ENCODE measurements at places on chromosomes 12 and 14.

DNA sequence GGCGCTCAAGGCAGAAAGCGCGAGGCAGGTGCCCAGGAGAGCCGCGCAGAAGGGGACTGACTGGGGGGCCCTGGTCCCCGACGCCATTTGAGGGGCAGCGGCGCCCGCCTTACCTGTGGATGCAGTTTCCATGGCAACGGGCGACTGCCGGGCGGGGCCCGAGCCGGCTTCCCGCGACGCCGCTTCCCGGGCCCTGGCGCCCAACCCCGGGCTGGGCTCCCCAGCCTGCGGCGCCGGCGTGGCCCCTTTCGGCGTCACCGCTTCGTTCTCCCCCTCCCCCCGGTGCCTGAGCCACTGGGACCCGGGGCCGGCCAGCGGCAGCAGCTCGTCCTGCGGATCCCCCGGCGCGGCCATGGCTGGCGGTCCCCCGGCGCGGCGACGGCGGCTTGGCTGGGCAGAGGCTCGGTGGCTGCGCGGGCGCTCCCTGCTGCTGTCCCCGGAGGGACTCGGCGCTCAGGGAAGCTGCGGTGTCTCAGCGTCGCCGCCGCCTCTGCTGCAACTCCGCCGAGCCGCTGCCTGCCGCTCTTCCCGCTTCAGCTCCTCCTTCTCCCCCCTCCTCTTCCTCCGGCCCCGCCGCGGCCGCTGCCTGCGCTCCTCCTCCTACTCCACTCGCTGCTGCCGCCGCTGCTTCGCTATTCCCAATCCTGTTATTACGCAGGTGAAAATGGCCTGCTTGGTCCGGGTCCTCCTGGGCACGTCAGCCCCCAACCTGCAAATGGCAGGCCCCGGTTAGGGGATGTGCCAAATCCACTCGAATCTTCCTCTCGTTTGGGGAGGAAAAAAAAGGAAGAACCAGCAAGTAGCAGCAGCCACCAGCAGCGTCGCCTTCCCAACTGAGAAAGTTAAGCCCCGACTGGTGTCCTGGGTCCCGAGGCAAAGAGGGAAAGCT lies at the start of gene RTN1:
Gene RTN1 (minus strand): TSS at position 500 of the 889 bp plus-strand sequence. CDS start 146 bp downstream, at position 354.
- DNase-seq, result no peak

GRCh38 chr14:100903672-100904185 lies at the start of gene RTL1:
Gene RTL1 (minus strand): TSS chr14:100903722. CDS start chr14:100884788, 18,934 bp downstream.
- DNase-seq, result no peak

GRCh38 chr14:86442135-86442534 lies 912.2 kb downstream of the FLRT2 start:
- DNase-seq, result no peak

DNA sequence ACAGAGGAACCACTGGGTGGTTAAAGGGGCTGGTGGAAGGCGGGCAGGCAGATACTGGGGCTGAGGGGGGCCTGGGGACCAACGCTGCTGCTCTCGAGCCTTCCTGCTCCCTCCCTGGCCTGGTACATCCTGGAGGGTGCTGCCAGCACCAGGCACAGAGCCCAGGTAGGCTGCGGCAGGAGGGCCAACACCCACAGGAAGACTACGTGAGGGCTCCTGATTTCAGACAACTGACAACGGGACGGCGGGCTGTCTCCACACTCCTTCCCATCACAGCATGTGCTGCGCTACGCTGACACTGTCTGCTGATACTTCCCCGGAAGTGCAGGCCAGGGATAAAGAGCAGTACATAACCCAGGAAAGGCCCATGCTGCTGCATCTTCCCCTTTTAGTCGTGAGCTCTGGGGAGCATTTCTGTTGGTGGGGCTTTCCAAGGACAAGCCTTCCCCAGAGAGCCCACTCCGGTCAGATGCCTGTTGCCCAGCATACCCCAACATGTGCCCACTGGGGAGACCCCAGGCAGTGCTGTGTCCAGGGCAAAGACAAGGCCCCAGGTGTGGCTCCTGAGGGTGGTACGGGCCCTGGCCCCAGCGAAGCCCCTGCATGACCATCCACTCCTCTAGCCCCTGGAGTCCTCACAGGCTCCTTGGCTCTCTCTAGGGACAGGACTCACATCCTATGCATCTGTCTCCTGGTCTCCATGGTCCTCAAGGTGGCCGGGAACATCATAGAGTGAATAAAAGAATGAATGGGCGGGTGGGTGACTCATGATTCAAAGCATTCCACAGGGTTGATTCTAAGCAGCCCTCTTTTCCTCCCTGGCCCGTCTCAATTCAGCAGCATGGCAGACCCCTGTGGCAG lies 38.0 kb downstream of the CHGA start:
- no peak for DNase-seq

- no peak for DNase-seq
Measured at GRCh38 chr12:71011261-71011660, 90.7 kb upstream of the PTPRR start.

DNA sequence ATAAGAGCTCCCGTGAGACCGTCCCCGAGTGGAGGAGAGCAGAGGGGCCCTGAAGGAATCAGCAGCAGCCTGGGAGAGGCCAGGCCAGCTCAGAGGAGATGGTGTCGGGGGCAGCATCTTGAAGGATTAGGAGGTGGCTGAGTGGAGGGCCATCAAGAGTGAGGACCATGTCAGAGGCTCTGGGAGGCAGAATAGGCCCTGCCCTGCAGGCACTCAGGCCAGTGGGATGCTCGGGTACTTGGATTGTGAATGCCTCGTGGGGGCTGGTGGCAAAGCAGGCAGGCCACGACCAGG lies 47.7 kb downstream of the IL31 start:
- no peak for DNase-seq

- no peak for DNase-seq
Measured at GRCh38 chr12:104959335-104959841, 1.3 kb upstream of the SLC41A2 start.

DNA sequence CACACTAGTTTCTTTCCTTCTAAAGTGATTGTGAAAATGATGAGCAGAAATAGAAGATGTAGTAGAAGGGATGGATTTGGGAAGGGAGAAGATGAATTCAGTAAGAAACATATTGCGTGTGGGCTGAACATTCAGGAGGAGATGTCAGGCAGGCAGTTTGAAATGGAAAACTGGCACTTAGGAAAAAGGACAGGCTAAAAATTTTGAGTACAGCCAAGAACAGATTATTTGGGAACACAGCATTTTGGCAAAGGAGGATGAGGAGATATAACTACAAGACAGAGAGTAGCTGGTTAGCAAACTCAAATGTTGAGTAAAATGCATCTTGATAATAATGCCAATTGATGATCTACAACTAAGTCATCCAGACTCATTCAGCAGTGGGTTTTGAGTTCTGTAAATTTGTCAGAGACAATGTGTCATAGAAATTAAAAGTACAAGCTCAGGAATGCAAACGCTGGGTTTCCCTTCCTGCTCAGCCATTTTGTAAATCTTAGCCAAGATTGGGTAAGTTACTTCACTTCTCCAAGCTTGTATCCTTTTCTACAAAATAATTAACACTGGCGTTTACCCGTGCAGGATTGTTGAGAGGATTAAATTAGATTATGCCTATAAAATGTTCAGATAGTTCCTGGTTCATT lies 255.0 kb downstream of the NAV3 start:
- no peak for DNase-seq

DNA sequence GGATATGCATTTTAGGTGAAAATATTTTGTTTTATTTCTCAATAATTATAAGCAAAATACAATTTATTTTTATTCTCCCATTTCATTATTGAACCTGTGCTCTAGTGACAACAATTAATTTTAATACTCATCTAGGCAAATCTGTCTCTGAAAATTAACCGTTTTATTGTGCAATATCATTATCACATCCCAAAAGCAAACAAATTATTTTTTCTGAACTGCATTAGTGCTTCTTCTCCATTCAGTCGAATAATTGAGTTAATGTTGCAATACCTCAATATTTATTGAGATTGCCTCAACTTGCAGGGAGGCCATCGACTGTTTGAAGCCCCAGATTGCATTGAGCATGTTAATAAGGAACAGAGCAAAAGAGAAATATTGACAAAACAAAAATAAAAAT lies 303.2 kb upstream of the LRFN5 start:
- DNase-seq, result no peak

DNA sequence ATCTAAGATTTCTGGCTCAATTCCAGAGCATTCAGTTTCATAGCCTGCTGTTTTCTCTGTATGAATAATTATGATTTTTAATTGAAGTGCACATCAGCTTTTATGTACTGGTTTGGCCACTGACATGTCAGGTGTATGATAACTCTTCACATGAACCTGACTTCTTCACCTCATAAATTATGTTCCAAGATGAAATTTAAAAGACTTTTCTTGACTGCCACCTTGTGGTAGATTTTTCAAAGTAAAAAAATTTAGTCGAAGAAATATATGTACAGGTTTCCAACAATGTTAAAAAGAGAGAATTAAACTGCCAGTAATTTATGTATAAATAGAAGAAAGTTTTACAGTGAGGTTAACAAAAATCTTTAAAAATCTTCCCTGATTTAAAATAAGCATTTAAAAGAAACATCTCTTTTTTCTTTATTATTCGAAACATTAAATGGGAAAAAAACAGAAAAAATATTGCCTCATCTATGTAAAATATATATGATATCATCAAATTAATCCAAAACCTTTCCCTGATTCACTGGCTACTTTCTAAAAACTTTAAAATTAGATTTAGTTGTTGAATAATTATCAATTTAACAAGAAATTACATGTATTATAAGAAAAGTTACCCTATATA lies 124.9 kb upstream of the ATXN7L3B start:
- DNase-seq, result no peak

DNA sequence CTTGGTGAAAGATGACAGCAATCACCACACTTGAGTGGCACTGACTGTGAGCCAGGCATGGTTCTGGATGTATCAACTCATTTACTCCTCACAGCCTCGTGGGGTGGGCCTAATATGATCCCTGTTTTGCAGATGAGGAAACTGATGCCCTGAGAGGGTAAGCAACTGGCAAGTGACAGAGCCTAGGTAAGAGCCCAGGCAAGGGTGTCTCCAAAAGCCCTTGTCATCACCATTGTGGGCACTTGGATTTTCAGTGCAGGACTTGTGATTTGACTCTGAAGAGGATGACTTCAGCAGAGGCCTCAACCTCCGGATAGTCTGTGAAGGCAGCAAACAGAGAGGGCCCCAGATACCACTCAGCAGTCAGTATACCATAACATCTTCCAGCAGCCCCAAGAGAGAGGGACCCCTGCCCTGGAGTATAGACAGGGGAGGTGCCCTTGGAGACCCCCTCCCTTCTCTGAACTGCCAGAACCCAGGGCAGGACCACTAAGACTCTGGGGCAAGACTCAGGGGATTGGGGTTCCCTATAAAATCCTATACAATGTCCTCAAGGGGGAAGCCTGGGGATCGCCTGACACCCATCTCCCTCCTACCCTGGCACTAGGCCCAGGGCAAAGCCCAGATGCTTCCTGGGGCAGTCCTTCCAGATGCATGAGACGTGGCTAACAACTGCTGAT lies 7.1 kb upstream of the KRT5 start:
- DNase-seq, result no peak

GRCh38 chr12:52189376-52190174 lies 2.2 kb downstream of the KRT80 start:
- DNase-seq, result no peak

- no peak for DNase-seq
Measured at GRCh38 chr14:53011053-53011462, 60.2 kb upstream of the FERMT2 start.
